ENCODE measurements at places on chromosomes 6 and 20.

DNA sequence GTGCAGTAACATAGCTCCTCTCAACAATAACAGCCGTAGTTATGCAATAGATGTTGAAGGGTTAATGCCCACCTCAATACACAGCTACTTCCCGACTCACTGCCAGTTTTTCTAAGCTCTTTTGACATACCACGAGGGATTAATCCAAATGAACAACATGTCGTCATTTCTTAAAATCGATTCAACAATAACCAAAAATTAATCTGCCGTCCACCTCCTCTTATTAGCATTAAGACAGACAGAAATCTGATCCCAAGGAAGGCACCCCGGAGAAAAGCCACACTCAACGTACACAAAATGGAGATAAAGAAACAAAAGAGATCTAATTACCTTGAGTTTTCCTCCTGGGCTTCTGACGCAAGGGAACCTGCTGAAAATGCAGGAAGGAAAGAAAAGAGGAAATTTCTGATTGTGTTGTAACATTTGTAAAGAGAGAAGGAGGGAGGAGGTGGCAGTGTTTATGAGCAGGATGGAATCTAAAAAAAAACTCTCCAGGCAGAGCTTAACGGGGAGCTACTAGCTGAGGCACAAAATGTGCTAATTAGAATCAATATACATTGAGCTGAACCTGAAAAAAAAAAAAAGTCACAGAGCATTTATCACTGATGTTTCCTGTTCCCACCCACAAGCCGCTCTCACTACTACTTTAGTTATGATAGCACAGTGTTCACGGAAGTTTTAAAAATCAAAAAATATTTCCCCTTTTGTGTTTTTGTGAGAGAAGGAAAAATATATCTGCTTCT is 109.3 kb downstream of the IPCEF1 start:
- no peak for DNase-seq

- no peak for DNase-seq
These were observed 77.9 kb downstream of the SMOC2 start for GRCh38 chr6:168518867-168519266.

- no peak for DNase-seq
These were observed 1.7 kb downstream of the ADRM1 start for GRCh38 chr20:62304331-62305148.

- DNase-seq: no peak
These were observed 23.9 kb downstream of the ARMC2 start for GRCh38 chr6:108872141-108872557.

DNA sequence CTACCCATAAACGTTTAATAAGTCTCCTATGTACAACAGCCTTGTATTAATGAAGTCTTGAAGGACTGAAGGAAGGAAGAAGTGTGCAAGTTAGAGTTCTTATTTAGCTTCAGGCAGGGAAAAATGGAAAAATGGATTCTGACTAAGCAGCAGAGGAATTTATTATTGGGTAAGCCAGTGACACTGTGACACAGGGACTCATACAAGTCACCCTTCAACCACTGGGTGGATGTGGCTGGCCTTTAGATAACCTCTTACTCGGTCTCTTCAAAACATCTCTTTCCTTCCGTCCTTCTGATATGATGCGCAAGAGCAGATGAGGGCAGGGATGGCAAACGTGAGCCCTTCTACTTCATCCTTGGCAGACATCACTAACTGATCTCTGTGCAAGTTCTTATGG is 145.6 kb downstream of the DHX35 start:
- DNase-seq: no peak

- no peak for DNase-seq
These were observed 502.1 kb upstream of the CDH4 start for GRCh38 chr20:60749804-60750602.

- no peak for DNase-seq
These were observed 27.9 kb upstream of the SGK1 start for GRCh38 chr6:134345789-134346188.

DNA sequence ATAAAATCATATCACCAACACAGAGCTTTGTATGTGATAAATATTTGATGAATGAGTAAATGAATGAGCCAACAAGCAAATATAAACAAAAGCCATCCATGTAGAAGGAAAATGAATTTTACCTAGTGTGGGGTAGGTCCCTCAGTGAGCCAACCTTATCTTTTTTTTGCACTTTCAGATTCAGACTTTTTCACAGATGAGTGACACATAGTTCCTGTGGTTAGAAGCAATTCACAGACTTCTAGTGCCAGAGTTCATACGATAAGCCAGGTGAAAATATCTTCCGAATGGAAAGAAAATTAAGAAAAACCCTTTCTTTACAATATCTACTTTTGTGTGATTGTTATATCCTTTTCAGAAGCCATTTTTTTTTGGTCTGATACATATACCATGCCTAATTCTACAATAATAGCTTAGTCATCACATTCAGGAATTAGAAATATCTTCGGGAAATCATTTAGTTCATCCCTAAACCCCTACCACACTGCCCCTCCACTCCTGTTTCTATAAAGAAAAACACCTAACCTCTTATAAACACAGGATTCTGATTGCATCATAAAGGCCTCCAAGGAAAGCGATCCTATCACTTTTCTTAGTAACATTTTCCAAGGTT is 82.7 kb upstream of the CNR1 start:
- no peak for DNase-seq

DNA sequence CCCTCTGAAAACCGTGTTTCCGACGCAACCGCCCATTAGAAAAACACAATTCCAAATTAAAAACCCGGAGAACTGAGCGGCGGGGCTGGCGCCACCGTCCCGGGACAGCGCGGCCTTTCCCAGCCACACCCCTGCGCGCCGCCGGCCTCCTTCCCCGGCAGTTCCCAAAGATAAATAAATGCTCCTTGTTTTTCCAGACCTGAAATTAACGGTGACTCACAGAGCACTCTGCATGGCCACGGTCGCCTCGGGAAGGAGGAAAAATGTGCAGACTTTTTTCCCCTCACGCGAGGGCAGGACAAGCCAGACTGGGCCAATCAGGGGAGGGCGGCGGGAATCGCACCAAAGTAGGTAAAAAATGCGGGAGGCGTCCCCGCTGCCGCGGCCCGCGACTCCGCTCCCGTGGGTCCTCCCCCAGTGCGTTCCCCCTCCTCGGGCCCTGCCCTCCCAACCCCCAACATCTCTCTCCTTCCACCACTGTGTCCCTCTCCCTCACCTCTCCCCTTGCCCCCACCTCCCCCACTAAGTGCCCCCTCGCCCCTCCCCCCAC is 828 bp upstream of the DSTN start:
- DNase-seq: no peak

DNA sequence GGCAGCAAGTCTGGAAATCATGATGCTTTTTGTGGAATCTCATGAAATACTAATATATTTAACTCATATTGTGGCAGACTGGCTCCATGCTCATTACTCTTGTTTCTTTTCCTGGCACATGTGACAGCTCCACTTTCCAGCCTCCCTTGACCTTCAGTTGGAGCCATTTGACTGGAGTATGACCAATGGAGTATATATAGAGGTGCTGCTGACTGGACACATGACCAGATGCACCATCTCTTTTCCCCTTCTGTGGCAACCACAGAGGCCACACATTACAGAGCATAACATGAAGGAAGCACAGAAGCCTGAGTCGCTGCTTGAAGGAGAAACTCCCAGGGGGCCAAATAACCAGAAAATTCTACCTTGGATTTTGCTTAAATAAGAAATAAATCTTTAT is 77.4 kb downstream of the MKKS start:
- no peak for DNase-seq

DNA sequence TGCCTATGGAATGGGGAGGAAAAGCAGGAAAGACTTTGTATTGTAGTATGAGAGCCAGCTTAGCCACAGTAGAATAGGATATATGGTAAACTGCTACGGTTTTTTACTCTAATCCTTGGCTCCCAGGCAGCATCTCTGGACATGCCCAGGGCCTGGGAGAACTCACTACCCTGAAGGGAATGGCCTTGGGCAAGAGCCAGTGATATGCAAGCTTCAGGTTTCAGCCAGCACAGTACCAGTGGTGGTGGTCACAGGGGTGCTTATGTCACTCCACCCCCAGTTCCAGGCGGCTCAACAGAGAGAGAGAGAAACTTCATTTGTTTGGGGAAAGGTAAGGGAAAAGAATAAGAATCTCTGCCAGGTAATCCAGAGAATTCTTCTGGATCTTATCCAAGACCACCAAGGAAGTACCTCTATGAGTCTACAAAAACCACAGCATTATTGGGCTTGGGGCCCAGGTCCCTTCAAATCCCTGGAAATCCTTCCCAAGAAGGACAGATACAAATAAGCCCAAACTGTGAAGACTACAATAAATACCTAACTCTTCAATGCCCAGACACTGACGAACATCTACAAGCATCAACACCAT is 121.2 kb downstream of the THBS2 start:
- DNase-seq: no peak

- no peak for DNase-seq
These were observed 179.9 kb upstream of the RALGAPA2 start for GRCh38 chr20:20892328-20892727.

DNA sequence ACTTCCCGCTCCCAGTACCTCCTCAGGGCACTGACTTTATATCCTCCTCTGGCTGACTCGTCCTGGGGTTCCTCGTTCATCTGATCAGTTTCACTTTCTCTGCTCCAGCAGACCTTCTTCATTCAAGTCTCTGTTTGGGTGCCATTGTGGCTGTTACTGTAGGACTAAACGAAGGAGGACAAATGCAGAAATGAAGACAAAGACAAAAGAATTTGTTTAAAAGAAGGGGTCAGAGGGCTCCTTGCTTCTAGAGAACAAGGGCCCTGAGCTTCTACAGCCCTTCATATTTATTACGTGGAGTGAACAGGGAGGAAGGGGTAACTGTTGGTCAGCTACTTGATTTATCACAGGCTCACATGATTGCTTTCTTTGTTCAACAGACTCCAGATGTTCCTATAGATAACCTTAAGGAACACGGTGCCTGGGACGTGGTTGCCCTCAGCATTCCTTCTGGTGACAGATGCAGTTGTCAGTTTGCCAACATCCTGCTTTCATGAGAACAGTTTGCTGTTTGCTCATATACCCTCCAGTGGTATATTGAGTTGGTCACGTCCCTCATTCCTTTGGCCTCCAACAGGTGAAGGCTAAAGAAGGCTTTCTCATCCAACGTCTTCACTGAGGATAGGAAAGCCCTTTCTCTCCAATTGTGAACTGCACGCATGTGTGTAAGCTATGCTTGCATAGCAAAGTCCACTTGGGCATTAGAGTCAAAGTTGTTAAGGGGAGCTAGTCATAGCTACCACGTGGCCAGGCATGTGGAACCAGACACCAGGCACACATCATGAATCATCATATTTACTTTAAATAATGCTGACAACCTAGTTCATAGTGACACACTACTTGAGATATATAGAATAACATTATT is 69.1 kb upstream of the BTN3A2 start:
- DNase-seq: no peak

- DNase-seq: no peak
These were observed 853 bp downstream of the WFDC8 start for GRCh38 chr20:45578231-45578630.

- no peak for DNase-seq
These were observed 84.3 kb downstream of the PFDN4 start for GRCh38 chr20:54292185-54292584.

DNA sequence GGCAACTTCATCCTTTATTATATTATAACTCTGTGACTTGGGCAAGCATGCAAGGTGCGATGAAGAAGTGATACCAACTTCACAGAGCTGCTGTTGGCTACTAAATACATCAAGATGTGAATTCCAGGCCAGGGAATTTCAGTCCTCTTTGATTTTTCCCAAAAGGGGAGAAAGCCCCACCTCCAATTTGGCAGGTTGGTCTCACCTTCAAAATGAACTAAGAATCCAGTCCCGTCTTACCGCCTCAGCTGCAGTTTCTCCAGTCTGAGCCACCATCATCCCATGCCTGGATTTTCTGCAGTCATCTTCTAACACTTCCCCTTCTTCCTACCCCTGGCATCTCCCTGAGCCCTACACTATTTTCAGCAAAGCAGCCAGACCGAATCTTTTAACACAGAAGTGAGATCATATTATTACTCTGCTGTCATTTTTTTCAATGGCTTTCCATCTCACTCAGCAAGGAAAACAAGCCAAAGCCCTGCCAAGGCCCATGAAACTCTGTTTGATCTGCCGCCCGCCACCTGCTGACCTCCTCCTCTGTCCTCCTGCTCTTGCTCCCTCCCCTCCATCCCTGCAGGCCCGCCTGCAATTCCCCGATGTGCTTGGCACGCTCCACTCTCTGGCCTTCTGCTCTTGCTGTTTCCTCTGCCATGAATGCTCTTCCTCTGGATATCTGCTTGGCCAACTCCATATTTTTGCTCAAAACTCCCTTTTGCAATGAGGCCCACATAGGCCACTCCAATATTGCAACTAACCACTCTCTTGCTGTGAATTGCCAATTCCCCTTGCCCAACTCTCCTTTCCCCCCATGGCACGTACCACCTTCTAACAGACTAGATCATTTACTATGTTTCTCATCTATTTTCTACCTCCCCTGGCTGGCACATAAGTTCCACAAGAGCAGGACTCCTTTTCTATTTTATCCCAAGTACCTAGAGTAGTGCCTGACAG is 46.0 kb upstream of the TAGAP start:
- DNase-seq: no peak

DNA sequence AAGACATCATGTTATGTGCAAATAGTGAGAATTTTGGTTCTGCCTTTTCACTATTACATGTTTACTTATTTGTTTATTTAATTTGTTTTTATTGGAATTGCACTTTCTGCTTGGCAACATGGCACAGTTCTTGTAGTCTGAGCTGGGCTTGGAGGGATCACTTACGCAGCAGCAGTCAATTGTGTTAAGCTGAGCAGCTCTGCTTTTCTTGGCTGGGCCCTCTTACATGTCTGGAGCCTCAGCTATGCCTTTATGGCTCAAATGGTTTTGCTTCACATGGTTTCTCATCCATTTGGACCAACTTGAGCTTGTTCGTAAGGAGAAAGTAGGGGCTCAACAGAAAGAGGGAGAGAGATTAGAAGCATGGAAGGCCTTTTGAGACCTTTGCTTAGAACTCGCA is 327.5 kb upstream of the EPHA7 start:
- DNase-seq: no peak

DNA sequence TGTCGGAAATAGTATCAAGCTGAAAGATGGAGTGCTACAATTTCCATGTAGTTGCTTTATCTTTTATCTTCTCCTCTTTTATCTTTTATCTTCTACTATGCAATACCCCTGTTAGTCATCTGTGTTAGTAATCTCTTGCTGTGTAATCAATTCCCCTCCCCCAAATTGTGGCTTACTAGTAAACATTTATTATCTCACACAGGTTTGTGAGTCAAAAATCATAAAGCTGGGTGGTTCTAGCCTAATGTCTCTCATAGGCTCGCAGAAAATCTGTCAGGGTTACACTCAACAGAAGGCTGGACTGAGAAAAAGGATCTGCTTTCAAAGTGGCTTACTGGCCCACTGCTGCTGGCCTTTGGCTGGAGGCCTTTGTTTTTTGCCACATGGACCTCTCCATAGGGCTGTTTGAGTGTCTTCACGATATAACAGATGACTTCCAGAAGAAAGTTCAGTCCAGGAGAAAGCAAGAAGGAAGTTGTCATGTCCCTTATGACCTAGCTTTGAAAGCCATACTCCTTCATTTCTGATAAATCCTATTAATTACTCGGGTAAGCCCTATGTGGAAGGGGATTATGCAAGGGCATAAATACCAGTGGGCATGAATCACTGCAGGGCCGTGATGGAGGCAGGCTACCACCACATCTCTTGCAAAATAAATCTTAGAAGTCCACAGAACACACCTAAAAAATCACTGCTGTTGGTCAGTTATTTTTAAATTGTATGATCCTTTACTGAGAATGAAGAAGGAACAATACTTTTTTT is 24.5 kb upstream of the PTCHD4 start:
- no peak for DNase-seq

- DNase-seq: no peak
These were observed 160.0 kb upstream of the RALGAPA2 start for GRCh38 chr20:20872428-20872827.

All from stimulated activated naive CD8-positive, alpha-beta T cell treated with anti-CD3 and anti-CD28 coated beads, Interleukin-15, amount 100 ng/mL, for 72 hours (primary cell).